ENCODE measurements at places on chromosomes 13 and 19.
A peak's percentile ranks its signal among the peaks of the same experiment; 100 is the strongest.

DNA sequence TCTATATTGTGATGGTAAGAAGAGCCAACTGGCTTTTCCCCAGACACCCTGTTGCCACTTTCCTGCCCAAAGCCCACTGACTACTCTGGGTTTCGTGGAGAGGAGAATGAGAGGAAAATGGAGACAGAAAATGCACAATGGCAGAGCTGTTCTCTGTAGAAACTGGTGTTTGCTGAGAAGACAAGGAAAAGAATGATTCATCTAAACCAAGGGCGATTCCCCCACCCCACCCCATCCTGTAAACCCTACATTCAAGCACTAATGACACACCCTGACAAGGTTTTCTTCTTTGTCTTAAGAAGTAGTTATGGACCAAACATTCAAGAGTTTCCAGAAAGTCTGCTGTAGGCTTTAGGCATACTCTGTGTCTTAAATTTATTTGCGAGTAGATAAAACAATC lies 68.8 kb downstream of the DOCK9 start:
- DNase-seq, result no peak

GRCh38 chr19:29233591-29233990 lies 20.6 kb upstream of the UQCRFS1 start:
- no peak for DNase-seq

GRCh38 chr19:55090564-55090963 lies 14.9 kb downstream of the EPS8L1 start:
- no peak for DNase-seq

DNA sequence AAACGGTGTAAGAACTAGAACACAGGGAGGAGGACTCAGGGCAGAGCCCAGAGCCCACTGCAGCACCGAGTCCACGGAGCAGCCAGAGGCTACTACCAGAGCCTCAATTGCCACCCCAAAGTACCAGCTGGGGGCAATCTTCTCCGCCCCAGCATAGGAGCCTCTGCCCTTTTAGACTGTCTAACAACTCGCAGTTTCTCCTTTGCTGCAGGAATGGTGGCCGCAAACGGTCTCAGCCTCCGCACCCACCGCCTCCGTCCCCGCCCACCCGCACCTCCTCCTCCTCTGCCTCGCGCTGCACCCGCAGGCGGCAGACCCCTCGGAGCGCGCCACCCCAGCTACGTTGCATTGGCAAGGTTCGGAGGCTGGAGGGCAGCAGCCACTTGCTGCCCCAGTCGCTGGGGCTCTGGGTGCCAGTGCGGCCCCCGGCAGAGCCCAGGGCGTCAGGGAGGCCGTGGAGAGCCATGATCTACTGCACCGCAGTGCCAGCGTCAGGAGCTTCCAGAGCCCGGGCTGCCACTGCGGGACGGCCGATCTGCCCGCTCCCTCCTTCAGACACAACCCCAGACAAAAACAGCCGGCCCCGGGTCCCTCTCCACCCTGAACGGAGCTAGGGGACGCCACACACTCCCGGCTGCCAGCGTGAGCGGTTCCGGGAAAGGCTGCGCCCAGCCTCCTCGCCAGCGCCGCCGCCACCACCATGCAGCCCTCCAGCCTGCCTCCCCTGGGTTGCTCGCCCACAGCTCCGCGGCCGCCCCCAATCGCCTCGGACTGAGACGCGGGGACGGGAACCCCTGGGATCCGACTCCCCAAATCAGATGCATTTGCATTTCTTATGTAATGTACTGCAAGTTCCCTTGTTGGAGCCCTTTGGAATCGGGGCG lies 1.8 kb downstream of the FGF14 start:
- DNase-seq, result peak; percentile 31

GRCh38 chr13:31951215-31951678 lies 80.3 kb upstream of the FRY start:
- DNase-seq, result no peak

DNA sequence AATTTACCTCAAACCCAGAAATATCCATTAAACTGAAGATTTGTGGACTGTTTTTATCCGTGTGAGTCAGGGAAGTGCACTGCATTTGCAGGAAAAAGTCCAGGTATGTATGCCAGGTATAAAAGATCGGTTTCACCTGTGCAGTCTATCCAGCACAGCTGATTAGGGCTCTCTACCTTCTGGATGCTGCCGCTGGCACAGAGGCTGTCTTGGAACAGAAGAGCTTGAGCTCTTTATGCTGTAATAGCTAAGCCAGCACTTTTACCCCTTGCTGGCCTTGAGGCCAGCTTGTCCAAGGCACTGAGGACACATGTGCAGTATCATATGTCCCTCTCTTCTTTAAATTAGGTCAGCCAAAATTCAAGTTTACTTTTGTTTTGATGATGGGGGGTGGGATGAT lies 851.0 kb downstream of the DIAPH3 start:
- no peak for DNase-seq

DNA sequence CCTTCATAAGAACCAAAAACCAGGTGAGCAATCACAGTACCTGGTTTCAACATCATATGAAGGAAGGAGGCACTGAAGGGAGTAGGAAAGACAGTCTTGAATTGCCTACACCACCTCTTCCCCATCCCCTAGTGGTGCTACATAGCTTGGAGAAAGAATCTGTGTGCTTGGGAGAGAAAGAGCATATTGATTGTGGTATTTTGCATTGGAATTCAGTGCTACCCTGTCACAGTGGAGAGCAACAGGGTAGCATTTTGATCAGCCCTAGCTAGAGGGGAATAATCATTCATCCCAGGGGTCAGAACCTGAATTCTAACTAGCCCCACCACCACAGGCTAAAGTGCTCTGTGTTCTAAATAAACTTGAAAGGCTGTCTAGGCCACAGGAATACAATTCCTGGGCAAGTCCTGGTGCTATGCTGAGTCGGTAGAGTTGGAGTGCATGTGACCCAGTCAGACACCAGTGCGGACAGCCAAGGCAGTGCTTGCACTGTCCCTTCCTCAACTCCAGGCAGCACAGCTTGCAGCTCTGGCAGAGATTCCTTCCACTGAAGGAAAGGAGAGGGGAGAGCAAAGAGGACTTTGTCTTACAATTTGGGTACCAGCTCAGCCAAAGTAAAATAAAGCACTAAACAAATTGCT lies 158.7 kb downstream of the VWA8 start:
- DNase-seq, result no peak

DNA sequence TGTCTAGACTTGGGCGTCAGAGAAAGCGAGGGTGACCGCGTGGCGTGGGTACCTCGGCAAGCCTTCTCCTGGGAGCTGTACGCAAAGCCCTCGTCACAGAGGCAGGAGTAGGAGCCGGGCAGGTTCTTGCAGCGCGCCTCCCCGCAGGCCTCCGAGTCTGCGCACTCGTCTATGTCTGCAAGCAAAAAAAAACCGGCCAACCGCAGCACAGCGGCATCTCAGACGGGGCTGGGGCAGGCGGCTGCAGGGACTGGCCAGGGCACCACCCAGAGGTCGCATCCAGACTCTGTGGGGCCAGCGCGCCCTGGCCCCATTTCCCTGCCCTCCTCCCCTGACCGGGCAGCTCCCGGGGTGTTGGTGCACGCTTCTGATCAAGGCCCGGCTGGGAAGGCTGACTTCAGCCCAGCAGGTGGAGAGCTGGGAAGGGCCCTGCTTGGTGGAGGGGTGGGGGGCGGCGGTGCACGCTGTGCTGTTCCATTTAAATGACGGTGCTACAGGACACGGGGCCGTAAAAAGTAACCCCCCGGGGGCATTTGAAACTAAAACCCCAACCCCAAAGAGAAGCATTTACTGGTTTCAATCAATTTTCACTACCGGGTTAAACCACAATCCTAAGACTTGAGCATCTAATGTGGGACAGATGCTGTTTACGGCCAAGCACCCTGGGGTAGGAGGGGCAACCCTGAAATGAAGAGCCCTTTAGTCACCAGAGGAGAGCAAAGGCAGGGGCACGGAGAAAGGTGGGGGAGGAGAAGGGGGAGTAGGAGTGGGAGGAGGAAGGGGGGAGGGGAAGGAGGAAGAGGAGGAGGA lies 28.2 kb downstream of the GAS6 start:
- DNase-seq, result no peak

- DNase-seq, result no peak
These were observed 19.8 kb downstream of the TMEM272 start for GRCh38 chr13:51825165-51825592.

GRCh38 chr19:9566729-9567128 lies 17.6 kb downstream of the ZNF121 start:
- no peak for DNase-seq

DNA sequence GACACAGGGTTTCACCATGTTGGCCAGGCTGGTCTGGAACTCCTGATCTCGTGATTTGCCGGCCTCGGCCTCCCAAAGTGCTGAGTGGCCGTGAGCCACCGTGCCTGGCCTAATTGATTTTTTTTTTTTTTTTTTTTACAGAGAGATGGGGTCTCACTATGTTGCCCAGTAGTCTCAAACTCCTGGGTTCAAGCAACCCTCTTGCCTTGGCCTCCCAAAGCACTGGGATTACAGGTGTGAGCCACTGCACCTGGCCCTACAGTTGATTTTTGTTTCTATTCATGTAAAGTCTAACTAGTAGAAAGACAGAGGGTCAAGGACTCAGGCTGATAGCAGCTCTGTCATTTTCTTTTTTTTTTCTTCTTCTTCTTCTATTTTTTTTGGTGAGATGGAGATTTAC lies 21.8 kb downstream of the FGF21 start:
- DNase-seq, result no peak

DNA sequence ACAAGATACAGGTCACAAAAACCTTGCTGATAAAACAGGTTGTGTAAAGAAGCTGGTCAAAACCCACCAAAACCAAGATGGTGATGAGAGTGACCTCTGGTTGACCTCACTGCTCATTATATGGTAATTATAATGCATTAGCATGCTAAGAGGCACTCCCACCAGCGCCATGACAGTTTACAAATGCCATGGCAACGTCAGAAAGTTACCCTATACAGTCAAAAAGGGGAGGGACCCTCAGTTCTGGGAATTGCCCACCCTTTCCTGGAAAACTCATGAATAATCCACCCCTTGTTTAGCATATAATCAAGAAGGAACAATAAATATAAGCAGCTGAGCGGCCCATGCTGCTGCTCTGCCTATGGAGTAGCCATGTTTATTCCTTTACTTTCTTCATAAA lies 434.1 kb downstream of the ZNF536 start:
- DNase-seq, result no peak

- DNase-seq, result no peak
These were observed 4.9 kb upstream of the ZSWIM4 start for GRCh38 chr19:13790354-13790753.

GRCh38 chr19:28239270-28239669 lies 973.7 kb downstream of the UQCRFS1 start:
- DNase-seq, result peak; percentile 2

GRCh38 chr19:55372316-55373081 lies 2.2 kb upstream of the IL11 start:
- DNase-seq, result no peak

Data from NCI-H1105 (cell line).